ENCODE measurements at places on chromosomes 4 and X.

DNA sequence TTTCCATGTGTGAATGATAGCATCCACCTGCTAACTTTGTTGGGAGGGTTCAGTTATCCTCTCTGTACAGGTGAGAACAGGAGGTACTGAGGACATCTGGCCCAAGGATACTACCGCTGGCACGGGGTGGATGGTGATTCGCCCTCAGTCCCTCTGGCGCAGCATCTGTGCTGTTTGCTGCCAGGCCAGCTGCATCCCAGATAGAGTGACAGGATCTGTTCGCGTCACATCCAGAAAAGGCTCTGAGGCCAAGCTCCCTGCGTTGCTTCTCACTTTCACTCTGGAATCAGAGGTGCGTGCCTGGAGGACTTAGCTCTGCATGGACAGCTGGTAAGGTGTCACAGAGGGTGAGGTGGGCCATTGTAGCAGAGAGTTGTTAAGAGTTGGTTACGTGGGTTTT is 95.4 kb downstream of the TBL1X start:
- no peak for DNase-seq

GRCh38 chr4:151195801-151196200 is 81.2 kb upstream of the PRSS48 start:
- DNase-seq, result no peak

- DNase-seq, result no peak
Measured at GRCh38 chrX:25006586-25007058, 9.1 kb downstream of the ARX start.

- no peak for DNase-seq
Measured at GRCh38 chrX:70466968-70467367, 22.3 kb downstream of the DLG3 start.

GRCh38 chr4:19577097-19577496 is 674.6 kb upstream of the SLIT2 start:
- DNase-seq, result no peak
